AG20443 (cell line): ENCODE measurements at places on chromosomes 3 and 15.

GRCh38 chr15:62219799-62220198 is 54.7 kb upstream of the C2CD4B start:
- DNase-seq: no peak

- no peak for DNase-seq
Measured at GRCh38 chr15:28903555-28903954, 17.8 kb downstream of the APBA2 start.

DNA sequence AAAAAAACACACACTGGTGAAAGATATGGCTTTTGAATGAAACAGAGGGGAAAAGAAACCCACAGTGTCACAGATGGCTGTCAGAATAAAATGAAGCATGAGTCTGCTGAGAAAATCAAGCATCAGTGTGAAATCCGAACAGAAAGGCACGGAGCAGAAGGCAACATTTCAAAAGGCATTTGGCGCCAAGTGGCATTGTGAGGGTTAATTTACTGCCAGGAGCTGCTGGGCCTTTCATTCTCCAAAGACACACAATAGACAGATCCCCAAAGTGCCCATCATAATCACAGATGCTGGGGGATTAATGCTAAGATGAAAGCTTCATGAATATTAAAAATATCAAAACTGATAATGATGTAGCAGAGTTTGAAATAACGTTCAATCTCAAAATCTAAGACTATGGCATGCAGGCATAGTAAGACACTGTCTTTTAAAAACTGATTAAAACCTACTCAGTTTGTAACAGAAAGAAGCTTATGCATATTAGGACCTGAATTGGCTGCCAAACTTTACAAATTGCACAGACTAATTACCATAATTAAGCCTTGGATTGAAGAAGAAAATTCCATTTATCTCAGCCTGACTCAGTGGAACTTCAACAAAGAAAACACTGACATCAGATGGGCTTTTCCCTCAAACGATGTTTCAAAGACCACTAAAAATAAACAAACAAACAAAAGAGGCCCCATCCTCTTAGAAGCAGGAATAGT is 589.2 kb downstream of the ROBO1 start:
- DNase-seq: no peak

- no peak for DNase-seq
Measured at GRCh38 chr3:101638261-101638745, 38.6 kb downstream of the ZBTB11 start.

- DNase-seq: peak; percentile 66
Measured at GRCh38 chr15:75454471-75455378, 3.2 kb upstream of the SIN3A start.

GRCh38 chr3:54837964-54838363 is 89.9 kb downstream of the LRTM1 start:
- no peak for DNase-seq

DNA sequence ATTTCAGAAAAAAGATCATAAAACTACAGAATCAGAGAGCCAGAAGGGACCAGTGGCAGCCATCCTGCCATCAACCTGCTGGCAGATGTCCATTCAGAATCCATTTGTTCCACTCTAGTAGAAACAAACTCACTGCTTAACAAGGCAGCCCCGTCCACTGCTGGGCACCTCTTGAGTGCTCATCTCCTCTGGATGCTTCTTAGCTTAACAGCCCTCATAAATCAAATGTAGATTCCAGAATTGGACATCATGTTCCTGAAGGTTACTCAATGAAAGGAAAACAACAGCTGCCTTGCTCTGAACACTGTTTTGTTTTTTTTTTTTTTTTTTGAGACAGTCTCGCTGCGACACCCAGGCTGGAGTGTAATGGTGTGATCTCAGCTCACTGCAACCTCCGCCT is 37.3 kb downstream of the ABCC5 start:
- DNase-seq: no peak

DNA sequence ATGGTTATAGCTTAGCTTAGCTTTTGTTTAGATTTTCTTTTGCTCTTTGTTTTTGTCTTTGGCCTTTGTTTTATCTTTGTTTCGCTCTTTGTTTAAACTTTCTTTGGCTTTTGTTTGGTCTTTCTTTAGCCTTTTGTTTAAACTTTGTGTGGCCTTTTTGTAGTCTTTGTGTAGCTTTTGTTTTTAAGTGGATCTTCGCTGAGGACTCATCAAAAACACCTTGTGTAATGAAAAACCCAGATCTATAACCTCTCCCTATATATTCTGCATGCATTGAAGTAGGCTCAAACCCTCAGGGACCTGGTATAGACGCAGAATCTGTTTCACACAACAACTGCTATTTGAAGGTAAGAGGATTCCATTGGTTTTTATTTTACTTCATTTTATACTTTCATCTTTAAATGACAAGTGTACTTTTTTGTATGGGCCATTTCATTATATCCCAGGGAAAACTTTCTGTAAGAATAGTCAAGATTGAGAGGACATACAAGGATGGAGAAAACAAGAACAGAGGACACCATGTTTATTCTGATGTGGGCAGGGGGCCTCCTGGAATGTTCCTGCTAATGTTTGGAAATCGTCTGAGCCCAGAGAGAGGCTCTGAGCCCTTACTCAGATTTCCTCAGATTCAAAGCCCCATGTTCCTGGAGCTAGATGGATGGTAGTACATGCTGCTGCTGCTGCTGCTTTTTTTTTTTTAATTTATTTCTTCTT is at the start of gene MOBP:
TSS of gene MOBP (plus strand) at position 287 of the 714 bp plus-strand sequence. CDS start 34,390 bp downstream, outside the sequence.
- no peak for DNase-seq
